ENCODE measurements at places on chromosomes 12 and 14.

- peak; percentile 57 for DNase-seq
Measured at GRCh38 chr12:12007001-12007712, 63.6 kb upstream of the BCL2L14 start.

GRCh38 chr12:105538880-105539279, 208.4 kb downstream of the C12orf75 start:
- DNase-seq = no peak

DNA sequence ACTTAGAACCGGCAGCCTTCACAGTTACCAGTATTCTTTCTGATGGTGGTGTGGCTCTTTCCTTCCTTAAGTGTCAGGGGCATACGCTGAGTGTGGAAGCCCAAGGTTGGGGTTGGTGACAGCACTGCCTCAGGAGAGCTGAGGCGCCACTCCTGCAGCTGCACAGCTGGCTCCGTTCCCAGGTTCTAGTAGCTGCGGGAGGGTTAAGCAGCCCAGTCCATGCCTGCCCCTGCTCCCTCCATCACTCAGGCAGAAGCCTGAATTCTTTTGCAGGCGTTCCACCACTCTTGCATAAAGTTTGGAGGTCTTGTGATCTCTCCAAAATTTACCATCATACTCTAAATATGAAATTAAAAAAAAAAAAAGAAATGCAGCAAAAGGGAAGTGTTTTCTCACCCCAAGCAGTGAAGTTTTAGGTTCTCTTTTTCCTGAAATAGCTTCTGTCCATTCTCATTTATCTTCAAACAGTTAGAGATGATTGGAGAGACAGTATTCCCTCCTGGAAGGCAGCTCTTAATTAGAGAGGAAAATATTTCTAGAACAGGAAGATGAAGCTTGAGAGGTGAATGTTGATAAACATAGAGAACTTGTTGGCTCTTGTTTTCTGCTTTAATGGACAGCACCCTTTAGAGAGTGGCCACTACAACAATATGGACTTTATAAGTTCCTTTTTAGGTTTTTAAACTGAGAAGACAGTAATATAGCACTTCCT, 136.1 kb downstream of the FGD4 start:
- no peak for DNase-seq

DNA sequence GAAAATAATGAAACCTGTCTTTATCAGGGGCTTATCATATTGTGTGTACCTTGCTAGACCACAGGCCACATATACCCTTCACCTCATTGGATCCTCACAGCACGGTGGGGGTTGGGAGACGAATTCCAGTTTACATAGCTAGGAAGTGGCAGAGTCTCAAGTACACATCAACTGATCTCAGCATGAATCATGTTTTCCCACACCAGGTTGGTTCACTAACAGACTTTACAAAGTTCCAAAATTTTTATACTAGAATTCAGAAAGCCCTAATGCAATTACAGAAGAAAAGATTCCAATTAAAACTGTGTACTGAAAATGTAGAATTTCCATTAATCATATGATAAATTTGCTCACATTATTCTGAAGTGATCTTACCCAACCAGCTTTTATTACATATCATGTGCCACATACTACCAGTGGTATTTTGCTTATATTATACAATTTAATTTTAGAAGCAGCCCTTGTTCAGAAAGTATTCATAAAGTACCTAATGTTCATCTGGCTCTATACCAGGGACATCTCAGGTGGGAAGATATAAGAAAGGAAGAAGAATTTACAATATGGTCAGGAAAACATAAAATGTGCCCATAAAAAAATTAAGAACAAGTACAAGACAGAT, 196.2 kb downstream of the ITPR2 start:
- no peak for DNase-seq

GRCh38 chr14:77645520-77646230, 29.2 kb upstream of the SPTLC2 start:
- no peak for DNase-seq

- DNase-seq = peak; percentile 92
Measured at GRCh38 chr12:56338308-56339157, at the start of gene IL23A. IL23A (plus strand) TSS chr12:56338884; CDS start chr12:56339045, 161 bp downstream.

DNA sequence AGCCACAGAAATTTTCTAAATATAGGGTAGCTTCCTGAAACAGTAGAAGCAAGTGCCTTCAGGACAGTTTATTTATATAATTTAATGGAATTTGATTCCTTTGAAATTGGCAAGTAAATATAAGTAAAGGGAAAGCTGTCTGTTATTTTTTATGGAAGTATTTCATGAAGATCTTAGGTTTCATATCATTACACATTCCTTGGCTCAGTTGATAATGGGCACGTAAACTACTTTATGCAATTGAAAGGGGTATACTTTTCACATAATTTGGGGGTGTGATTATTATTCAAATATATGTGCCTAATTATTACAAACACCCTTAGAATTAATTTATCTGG, 71.1 kb upstream of the RAP1B start:
- DNase-seq = no peak

GRCh38 chr12:12745576-12746211, 28.5 kb downstream of the CDKN1B start:
- no peak for DNase-seq

DNA sequence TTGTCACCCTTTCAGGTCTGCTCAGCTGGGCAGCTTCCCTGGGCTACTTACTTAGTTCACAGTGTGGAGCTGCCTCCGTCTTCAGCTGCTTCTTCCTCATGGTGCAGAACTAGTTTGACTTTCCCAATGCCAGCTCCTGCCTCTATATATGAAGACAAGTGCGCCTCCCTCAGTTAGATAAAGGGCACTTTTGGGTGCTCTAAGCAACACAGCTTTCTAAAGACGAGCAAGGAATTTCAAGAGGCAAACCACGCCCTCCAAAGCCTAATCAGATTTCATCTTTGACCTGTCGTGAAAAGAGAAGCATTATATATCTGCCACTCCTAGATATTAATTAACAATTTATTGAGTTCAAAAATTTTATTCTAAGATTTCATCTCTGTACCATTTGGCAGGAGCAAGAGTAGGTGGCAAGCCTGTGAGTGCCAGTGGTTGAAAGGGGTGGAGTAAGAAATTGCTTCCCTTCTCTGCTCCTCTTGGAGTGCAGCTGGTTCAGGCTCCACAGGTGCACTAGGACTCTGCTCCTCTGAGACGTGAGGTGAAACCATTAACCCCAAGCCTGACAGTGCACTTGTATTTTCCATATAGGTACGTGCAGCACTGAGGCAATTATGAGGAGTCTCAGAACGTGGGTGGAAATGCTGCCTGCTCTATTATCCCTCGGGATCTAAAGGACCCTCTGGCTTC, 2.1 kb upstream of the SLC11A2 start:
- DNase-seq = no peak

- DNase-seq = no peak
Measured at GRCh38 chr12:123095078-123095881, 55.6 kb downstream of the PITPNM2 start.

- DNase-seq = no peak
Measured at GRCh38 chr12:24778486-24779304, 170.2 kb downstream of the BCAT1 start.

GRCh38 chr12:110501399-110501751, 536 bp downstream of the VPS29 start:
- DNase-seq = no peak

DNA sequence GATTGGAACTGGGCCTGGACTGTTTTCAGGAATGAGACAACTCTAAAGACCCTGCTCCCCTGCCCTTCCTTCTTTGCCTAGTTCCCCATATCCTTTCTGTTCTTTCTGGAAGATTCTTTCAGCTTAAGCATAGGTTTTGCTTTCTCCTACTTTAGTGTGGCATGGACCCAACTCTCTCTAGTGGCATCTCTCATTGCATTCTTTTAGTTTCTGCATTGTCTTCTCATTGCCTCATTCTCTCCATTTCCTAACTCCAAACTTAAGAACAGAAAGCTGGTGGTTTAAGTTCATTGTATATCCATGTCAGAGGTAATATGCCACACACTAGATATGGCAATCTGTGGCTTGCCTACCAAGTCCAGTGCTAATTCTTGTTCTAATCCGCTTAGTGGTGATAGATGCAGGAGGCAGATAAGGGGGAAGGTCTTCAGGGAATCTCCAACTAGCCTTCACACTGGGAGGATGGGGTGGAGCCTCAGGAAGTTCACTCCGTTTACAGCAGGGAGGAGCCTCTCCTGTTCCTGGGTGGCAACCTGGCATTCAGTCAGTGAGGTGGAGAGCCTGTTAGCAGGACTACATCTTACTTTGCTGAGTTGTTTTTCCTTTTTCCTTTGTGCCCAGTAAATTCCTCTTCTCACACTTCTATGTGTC, 165.1 kb upstream of the LMNTD1 start:
- DNase-seq = no peak

- no peak for DNase-seq
Measured at GRCh38 chr12:110175201-110175600, 51.0 kb downstream of the IFT81 start.

GRCh38 chr14:103022002-103022684, 35.2 kb downstream of the CDC42BPB start:
- DNase-seq = no peak

- DNase-seq = no peak
Measured at GRCh38 chr14:100333827-100334226, 10.7 kb downstream of the SLC25A47 start.

- DNase-seq = no peak
Measured at GRCh38 chr14:65263177-65263788, 149.2 kb upstream of the FUT8 start.

- no peak for DNase-seq
Measured at GRCh38 chr12:46546634-46547273, 174.2 kb upstream of the SLC38A2 start.

DNA sequence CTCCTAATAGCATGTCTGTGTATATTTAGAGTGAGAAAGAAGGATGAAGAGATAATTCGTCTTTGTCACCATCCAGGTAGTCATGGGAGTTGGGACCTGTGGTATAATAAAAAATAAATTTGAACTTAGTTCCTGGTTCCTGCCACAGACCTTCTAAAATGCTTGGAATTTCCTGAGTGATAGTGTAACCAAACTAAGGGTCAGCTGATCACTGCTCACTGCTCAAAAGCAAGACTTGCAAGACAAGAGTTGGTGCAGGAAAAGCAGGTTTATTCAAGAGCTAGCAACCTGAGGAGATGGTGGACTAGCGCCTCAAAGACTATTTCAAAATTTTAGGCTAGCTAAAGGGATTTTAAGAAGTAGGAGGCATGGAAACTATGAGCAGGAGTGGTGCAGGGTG, 19.1 kb downstream of the ANG start:
- DNase-seq = no peak

GRCh38 chr12:50936821-50937530, 15.4 kb upstream of the HIGD1C start:
- no peak for DNase-seq
